ENCODE measurements at places on chromosomes 1 and 21.

GRCh38 chr1:29547300-29547699 lies 311.0 kb downstream of the PTPRU start:
- no peaks in the 10 kb centered on the region for H3K27me3 ChIP-seq
- H3K36me3 ChIP-seq, result no peaks in the 10 kb centered on the region
- no peak overlapping the region for H3K4me3 ChIP-seq
- H3K4me1 ChIP-seq, result no peaks in the 10 kb centered on the region
- no peak overlapping the region for H3K27ac ChIP-seq
- DNase-seq, result no peak

DNA sequence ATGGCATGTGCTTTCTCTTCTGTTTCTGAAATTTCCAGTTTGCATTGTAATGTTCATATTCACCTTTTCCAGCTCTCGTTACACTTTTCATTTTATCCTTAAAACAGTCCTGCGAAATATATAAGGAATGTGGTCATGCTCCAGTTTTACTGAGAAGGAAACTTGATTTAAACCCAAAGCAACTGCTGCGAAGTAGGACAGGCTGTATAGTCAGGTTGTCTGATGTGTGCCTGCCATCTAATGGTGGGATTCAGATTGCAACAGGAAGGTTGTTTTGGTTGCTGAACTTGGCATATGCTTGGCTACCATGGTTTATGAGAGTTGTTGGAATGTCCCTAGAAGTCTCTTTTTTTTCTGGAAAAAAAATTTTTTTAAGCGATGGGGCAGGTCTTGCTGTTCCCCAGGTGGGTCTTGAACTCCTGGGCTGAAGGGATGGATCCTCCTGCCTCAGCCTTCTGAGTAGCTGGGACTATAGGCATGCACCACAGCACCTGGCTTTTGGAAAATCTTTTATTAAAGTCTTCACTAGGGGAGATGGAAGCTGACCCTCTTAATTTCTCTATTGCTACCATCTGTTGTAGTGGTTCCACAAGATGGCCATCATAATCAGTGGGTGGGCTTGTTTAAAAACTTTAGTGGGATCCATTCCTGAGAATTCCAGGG lies 86.9 kb downstream of the UCK2 start:
- peaks cover 4% of the 10 kb centered on the region for H3K36me3 ChIP-seq
- no peak overlapping the region for H3K4me3 ChIP-seq
- H3K27me3 ChIP-seq, result no peaks in the 10 kb centered on the region
- no peak overlapping the region for H3K27ac ChIP-seq

DNA sequence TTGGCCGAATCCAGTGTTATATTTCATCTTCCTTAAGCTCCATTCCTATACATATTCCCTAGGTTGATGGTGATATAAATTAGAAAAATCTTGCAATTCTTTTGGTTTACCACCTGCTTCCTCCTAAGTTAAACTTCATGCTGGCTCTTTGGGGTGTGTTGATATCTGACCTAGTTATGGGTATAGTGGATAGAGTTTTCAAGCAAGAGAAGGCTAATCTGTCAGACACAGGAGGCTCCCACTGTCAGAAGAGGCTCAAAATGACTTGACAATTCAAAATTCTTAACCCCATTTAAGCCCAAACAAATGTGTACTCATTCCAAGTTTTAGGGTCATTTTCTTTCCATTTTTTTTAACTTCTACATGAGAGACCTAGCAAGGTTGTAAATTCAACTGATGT lies 8.5 kb upstream of the SLC35D1 start:
- no peaks in the 10 kb centered on the region for H3K4me1 ChIP-seq
- H3K4me3 ChIP-seq, result no peak overlapping the region
- no peak overlapping the region for H3K27ac ChIP-seq
- DNase-seq, result no peak

DNA sequence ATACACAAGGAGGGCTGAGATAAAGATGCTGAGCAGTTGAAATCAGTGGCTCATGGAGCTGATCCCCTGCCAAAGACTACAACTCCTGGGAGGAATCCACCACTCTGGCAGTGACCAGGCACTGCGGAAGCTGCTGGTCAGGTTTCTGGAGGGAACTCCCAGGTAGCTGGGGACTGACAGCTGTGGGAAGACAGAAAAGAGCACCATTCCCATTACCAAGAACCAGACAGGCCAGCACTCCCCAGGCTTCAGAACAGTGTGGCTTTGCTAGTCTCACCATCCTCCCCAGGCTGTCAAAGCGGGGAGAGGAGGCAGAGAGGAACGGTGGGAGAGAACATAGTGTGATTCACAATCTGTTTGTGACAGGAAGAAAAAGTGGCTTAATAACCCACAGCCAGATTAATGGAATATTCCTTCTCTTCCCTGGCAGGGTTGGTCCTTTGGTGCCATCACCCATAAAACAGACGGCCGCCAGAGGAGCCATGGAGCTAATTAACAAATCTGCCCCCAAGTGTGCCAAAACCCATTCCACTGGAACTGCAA lies 92.1 kb downstream of the MAB21L3 start:
- H3K36me3 ChIP-seq, result no peaks in the 10 kb centered on the region
- no peak for DNase-seq
- H3K4me1 ChIP-seq, result no peaks in the 10 kb centered on the region

GRCh38 chr21:45892156-45892915 lies 89.2 kb upstream of the COL6A1 start:
- DNase-seq, result no peak
- peaks cover 9% of the 10 kb centered on the region for H3K27me3 ChIP-seq
- no peak overlapping the region for H3K4me3 ChIP-seq
- H3K4me1 ChIP-seq, result no peaks in the 10 kb centered on the region
- H3K36me3 ChIP-seq, result no peaks in the 10 kb centered on the region
- H3K27ac ChIP-seq, result no peak overlapping the region
